ENCODE measurements at places on chromosomes 12 and 14.

DNA sequence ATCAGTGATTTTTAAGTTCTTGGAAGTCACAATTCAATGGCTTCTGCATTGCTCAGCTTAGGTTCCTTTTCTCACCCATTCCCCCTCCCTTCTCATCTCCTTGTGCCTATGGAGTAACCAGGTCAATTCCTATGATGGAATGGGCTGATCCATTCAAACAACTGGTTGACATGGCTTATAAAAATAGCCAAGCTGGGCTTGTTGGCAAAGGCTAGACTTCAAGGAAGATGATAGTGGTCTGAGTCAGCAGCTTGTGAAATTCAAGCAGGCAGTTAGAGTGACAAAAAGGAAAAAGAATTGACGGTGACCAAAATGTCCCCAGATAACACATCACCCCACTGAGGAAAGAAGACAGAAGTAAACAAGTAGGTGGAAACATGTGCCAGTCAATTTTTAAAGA is 119.9 kb upstream of the PCED1B start:
- no peak for DNase-seq

DNA sequence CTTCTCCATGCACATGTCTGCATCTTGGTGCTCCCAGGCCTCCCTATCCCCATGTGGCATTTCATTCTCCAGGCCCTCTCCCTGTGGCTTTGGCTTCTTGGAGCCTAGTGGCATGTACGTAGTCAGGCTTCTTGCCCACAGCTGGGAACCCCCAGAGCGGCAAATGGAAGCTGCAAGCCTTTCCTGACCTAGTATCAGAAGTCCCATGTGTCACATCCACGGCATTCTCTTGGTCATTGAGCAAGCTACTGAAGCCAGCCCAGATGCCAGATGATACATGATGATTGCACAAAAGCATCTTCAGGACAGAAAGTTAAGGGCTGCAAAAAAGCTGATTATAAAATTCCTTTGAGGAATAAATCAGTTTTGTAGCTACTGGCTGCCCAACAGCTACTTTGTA is 154.9 kb downstream of the PELI2 start:
- no peak for DNase-seq

DNA sequence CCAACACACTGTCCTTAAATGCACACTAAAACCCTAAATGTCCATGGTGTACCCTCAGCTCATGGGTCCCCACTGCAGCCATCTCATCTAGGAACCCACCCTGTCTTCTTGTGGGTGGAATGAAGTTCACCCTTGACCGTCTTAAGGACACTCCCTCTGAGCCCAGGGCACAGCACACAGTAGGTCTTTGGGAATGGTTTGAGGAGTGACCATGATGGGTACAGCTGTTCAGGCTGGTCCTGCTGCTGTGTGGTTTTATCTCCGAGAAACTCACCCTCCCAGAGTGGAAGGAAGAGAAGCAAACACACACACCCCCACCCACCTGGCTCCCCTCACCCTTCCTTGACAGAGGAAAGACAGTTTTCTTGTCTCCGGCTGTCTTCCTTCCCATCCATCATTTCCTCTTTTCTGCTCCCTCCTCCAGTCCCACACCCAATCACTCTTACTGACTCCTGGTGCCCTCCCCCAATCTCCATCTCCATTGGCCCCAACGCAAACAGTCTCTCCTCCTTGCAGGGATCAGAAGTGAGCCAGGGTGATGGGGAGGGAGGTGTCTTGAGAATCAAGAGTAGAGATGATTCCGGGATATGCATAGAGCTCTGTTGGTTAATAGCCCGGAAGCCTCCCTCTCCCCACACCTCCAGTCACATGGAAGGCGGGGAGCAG is 105.9 kb upstream of the LHX5 start:
- no peak for DNase-seq

- no peak for DNase-seq
These were observed 143.1 kb downstream of the ZNF664 start for GRCh38 chr12:124115976-124116690.

DNA sequence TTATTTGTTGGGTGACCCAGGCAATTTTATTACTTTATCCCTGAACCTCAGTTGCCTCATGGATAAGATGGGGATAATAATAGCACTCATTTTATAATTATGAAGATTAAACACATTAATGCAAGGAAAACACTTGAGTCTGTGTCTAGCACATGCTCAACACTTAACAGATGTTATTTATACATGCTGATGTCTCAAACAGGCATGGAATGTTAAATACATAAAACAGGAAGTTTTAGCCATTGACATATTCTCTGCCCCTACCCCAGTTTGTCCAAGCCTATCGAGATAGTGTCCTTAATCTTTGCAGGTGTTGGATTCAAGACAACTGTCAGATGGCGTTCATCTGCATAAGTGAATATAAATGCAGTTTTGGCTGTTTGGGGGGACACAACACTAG is 109.8 kb downstream of the SCAF11 start:
- DNase-seq = no peak

DNA sequence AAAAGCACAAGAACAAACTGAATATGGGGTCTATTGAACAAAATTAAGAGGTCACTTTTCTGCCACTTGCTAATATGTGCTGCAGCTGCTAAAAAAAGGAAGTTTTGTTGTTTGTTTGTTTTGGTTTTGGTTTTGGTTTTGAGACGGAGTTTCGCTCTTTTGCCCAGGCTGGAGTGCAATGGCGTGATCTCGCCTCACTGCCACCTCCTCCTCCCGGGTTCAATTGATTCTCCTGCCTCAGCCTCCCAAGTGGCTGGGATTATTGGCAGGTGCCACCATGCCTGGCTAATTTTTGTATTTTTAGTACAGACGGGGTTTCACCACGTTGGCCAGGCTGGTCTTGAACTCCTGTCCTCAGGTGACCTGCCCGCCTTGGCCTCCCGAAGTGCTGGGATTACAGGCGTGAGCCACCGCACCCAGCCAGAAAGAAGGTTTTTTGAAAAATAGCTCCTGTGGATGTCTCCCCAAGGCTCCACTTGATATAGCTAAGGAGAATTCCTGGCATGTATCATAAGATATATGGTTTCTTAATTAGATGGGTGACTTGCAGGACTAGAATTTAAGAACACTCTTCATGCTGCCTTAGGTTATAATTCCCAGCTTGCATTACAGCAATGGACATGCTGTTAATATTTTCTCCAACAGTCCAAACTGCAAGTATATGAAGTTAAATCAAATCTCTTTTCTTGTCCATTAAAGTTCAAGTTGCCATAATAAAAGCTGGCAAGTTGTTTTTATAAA is 237.6 kb upstream of the AMIGO2 start:
- DNase-seq = no peak

DNA sequence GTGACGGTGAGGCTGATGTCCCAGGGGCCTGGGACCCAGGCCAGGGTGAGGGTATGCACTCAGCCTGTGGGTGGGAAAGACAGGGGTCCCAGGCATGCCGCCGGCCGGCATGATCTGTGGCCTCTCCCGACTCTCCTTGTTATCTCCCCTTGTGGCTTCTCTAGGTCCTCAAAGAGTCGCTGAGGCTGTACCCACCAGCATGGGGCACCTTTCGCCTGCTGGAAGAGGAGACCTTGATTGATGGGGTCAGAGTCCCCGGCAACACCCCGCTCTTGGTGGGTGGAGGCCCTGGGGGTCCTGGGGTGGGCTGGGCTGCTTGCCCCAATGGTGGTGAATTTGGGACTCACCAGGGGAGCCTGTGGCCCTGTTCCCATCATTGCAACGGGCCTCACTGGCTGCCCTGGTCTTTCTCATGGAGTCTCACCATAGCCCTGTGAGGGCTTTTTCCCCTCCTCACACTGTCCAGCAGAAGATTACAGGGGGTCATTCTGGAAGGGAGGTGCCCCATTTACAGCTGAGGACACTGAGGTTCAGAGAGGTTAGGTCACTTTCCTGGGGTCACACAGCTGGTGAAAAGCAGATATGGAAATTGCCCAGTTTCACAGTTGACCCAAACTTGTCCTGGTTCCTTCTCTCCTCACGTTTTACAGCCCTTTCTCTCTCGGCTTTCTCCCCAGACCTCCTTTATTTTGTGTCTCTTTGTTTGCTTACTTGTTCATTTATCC is 37.9 kb downstream of the CYP46A1 start:
- DNase-seq = no peak

DNA sequence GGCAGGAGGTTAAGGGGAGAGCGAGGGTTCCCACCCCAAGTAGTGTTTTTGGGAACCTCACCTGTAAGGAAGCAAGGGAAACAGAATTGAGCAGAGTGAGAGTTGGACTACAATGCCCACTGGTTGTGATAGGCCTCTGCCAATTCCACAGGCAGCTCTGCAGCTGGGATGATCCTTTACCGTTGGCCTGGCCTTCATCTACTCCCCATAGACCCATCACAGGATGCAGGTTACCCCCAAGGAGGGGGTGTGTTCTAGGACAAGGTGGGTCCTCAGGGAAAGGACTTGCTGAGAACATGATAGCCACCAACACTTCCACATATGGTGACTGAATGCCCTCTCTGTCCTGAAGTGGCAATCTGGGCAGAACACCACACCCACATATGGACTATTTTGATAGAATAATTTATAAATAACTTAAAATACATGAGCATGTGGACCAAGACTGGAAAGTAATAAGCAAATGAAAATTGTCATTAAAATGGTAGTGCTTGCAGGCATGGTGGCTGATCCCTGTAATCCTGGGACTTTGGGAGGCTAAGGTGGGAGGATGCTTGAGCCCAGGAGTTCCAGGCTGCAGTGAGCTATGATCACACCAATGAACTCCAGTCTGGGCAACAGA is 8.4 kb downstream of the PHLDA1 start:
- no peak for DNase-seq

- no peak for DNase-seq
These were observed 44.5 kb downstream of the RERGL start for GRCh38 chr12:18045446-18045992.

DNA sequence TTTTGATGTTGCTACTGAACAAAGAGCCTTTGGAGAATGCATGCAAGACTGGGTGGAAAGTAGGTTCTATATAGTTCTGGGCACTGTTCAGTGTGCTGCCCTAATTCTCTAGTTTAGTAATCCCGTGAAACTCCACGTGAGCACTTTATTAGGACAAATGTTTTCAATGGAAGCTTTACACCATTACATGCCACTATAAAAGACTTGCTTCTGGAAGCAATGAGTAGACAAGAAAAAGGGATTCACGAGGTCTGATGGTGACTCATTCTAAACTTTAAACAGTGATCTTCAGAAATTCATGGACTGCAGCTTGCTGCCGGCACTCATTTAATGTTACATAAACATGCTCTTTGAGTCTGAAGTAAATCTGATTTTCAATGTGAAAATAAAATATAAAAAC is 22.3 kb downstream of the ATG14 start:
- DNase-seq = no peak

DNA sequence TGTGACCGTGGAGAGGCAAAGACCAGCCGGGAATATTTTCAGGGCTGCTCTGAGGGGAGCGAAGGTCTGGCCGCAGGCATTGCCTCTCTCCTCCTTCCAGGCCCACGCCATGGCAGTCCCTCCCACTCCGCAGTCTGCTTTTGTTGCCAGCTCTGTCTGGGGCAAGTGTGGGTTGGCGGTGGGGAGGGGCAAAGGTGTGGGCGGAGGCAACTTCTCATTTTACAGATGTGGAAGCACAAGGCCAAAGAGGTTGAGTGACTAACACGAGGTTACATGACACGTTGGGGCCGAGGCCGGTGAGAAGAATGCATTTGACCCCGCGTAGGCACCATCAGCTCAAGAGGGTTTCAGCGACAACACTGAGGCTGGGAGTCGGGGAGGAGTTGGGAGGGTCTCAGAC is 6.1 kb upstream of the FAIM2 start:
- DNase-seq = no peak

DNA sequence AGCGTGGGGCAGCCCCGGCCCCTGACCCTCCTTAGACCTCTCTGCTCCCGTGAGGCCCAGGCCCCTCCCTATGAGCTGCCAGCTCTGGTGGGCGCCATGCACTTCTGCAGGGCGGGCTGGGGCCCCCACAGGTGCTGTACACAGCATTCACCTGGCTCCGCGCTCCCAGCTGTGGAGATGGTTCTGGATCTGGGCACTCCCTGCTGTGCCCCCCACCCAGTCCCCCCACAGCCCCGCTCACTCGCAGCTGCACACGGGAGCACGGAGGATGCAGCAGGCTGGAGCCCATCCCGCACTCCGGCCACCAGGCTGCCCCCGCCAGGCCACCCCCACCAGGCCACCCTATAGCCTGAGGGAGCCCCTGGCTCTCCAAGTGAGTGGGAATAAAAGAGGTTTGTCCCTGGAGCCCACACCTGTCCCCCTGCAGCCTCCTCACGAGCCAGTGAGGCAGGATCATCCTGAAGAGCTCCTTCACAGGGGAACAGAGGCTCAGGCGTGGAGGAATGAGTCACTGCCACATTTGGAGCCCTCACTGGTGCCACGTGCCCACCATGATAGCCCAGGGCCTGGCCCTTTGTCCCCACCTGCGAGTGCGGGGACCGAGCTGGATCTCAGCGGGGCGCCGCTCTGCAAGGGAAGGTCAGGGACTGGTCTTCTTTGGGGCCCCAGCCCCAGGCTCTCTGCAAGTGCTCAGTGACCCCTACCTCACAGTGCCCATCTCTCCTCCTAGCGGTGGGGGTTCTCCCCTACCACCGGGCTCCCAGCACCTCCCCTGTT is 1.9 kb downstream of the ADSS1 start:
- DNase-seq = no peak

- DNase-seq = no peak
These were observed 196.5 kb downstream of the NOVA1 start for GRCh38 chr14:26401179-26401968.

DNA sequence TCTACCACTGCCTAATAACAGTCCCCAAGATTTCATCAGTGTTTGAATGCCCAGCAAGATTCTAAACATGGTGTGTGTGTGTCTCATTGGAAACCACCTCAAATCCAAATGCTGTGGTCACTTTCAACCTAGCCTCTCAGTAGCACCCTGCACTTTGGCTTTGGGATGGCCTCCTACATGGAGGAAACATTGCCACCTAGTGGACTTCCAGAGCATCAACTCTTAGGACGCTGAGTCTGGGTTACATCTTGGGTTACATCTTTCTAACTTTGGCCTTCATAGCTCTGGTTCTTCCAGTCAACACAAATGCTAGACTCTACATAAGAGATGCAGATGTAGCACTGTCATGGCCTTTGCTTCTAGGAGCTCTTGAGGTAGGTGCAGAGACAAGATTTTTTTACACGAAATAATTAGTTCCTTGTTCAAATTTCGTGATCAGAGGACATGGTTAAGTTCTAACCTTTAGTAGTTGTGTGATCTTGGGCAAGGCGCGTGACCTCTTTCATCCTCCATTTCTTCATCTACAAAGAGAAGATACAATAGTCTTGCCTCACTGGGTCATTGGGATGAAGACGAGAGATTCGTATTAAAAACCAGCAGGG is 113.5 kb upstream of the VASH1 start:
- DNase-seq = peak; percentile 8

GRCh38 chr12:63302269-63302940 is 151.4 kb upstream of the AVPR1A start:
- DNase-seq = no peak

DNA sequence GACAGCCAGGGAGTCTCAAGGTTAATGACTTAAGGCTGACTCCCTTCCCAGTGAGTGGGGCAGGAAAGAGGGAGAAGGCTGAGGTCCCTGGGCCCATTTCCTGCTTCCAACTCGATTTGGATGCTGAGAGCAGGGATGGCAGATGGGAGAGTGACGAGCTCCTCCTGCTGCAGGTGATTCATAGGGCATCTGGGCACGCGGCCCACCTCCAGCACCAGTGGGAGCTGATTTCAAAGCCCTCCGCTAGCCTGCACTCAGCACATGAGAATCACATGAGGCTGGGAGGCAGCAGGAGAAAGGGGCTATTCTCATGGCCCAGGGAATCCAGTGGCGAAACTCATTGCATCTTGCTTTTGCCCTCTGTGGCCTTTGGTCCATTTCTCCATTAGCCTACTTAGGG is 90.8 kb downstream of the SSPN start:
- DNase-seq = no peak

Measured in NCI-H2081 treated with DMSO at 0.1 percent for 48 hours (cell line).